ENCODE measurements at places on chromosomes 2 and 18.
A peak's percentile ranks its signal among the peaks of the same experiment; 100 is the strongest.

- DNase-seq: no peak
Measured at GRCh38 chr2:239760596-239760995, 264.5 kb downstream of the NDUFA10 start.

GRCh38 chr2:240702640-240703011 is 11.0 kb downstream of the AQP12A start:
- DNase-seq: no peak

GRCh38 chr2:152510621-152511020 is 175.6 kb downstream of the FMNL2 start:
- no peak for DNase-seq

- no peak for DNase-seq
Measured at GRCh38 chr2:13052547-13052946, 335.8 kb downstream of the TRIB2 start.

- peak; percentile 18 for DNase-seq
Measured at GRCh38 chr2:19900931-19901441, 797 bp downstream of the TTC32 start.

GRCh38 chr18:34758378-34758948 is 48.4 kb downstream of the DTNA start:
- DNase-seq: no peak

DNA sequence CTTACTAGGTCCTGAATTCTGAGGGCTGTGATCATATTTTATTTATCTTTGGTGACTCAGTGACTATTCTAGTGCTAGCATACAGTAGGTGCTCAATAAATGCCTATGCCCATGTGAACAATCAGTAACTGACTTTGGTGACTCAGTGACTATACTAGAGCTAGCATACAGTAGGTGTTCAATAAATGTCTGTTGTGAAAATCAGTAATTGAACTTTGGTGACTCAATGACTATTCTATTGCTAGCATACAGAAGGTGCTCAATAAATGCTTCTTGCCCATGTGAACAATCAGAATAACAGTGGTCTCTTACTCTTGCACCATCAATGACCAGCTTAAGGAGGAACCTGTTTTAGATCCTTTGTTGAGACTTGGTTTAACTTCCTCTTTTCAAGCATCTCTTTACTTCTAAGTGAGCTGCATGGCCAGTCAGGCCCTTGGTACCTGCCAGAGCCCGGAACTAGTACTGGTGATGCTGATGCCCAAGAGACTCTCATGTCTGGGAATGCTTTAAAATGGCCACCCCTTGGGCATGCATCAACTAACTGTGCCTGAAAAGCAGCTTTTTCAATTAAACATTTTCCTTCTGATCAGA is 214.9 kb upstream of the SPRED2 start:
- no peak for DNase-seq

DNA sequence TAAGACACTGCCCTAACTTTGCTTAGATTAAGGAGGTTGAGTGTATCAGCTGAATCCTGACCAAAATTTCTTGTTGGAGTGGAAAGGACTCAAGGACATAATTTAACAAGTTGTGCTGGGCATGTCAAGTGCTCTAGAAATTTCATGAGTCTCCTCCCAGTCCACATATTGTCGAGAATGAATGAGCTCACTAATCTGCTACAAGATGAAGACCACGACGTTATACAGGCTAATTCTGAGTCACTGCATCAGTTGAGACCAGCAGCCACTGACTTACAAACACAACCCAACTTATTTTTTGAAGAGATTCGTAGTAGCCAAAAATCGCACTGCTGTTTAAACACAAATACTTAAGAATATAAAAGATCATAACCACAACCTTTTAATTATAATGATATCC is 28.7 kb upstream of the SLC8A1 start:
- no peak for DNase-seq

GRCh38 chr18:67846422-67847098 is 330.0 kb upstream of the DSEL start:
- no peak for DNase-seq

GRCh38 chr2:100603948-100604633 is 41.3 kb downstream of the PDCL3 start:
- peak; percentile 53 for DNase-seq

DNA sequence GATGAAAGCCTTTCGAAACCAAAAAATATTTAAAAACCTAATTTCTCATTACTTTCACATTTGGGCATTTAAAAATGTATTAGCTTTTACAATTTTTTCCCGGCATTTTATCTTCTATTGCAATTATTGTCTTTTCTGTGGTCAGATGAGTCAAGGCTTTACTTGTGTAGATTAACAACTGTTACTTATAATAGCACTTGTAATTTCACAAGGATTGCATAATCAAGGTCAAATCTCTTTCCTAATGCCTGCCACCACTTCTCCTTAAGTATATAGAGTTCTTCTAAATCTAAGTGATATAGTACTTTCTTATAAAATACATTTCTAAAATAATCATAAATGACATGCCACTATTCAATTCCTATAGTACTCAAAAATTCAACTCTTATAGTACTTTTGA is 67.2 kb downstream of the SLC8A1 start:
- no peak for DNase-seq
